ENCODE measurements at places on chromosomes 2 and 18.

DNA sequence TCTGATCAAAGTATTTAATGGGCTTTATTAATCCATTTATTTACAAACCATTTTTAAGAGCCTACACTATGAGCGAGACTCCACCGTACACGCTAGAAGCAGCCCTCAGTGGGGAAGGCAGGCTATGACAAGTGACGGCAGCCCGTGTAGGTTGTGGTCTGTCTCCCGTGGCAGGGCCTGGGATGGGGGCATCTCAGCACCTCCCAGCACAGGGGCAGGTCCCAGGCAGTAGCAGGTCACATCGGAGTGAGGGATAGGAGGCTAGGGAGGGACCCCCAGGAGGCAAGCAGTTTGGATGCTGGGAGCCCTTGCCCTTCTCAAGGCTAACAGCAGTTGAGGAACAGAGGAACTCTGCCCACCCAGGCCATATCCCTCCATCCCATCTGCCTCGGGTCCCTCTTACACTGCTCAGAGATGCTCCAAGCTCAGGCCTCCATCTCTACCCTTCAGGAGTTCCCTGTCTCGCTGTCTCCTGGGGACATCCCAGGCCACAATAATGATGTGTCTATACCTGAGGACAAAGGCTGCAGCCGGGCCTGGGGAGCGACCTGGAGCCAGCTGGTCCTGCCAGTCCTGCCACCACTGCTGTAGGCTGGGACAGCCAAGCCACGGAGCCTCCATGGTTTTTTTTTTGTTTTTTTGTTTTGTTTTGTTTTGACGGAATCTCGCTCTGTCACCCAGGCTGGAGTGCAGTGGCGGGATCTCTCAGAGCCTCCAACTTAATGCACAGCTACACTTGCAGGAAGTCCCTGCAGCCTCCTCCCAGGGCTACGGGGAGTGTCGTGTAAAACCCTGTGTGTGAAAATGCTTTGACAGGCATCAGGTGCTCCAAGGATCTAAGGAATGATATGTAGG, 92.0 kb downstream of the NDUFA10 start:
- H3K4me3 ChIP-seq: no peak overlapping the region
- H3K4me1 ChIP-seq: no peaks in the 10 kb centered on the region
- H3K27me3 ChIP-seq: no peaks in the 10 kb centered on the region
- H3K36me3 ChIP-seq: no peaks in the 10 kb centered on the region
- no peak overlapping the region for H3K27ac ChIP-seq
- DNase-seq: no peak

DNA sequence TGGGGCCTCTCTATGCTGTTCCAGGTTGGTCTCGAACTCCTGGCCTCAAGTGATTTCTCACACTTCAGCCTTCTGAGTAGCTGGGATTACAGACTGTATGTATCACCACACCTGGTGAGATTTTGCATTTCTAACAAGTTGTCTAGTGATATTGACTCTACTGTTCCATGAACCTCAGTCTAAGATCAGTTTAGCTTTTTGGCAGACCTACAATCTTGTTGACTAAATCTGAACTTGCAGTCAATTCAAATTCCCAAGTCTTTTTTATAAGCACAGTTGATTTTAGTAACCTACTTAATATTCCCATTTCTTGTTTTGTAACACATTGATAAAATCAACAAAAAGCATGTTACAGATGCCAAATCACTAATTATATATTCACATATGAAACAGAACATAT, 266.1 kb upstream of the CYP26B1 start:
- no peaks in the 10 kb centered on the region for H3K36me3 ChIP-seq
- no peaks in the 10 kb centered on the region for H3K27me3 ChIP-seq
- H3K4me1 ChIP-seq: peaks cover 15% of the 10 kb centered on the region
- H3K27ac ChIP-seq: no peak overlapping the region

GRCh38 chr18:49849331-49850217, 36.2 kb upstream of the ACAA2 start:
- H3K4me1 ChIP-seq: peaks cover 25% of the 10 kb centered on the region
- H3K36me3 ChIP-seq: no peaks in the 10 kb centered on the region
- H3K4me3 ChIP-seq: peak overlapping the region; percentile 48
- DNase-seq: peak; percentile 87
- peaks cover 25% of the 10 kb centered on the region for H3K27me3 ChIP-seq

- peaks cover 7% of the 10 kb centered on the region for H3K36me3 ChIP-seq
- no peak overlapping the region for H3K4me3 ChIP-seq
- H3K27me3 ChIP-seq: no peaks in the 10 kb centered on the region
- H3K27ac ChIP-seq: no peak overlapping the region
- no peaks in the 10 kb centered on the region for H3K4me1 ChIP-seq
Observed at GRCh38 chr18:31652357-31652756, 32.0 kb downstream of the B4GALT6 start.

Data from HFFc6 (cell line).